Stimulated activated naive CD4-positive, alpha-beta T cell treated with Interleukin-2 at 50 U/mL for 16 hours (primary cell): ENCODE measurements at places on chromosomes 13 and 19.

- no peak for DNase-seq
Measured at GRCh38 chr19:33402421-33403220, 29.1 kb downstream of the CEBPG start.

- DNase-seq, result no peak
Measured at GRCh38 chr13:59793107-59793506, 370.6 kb downstream of the DIAPH3 start.

- no peak for DNase-seq
Measured at GRCh38 chr13:50291611-50292010, 276.4 kb downstream of the KCNRG start.

GRCh38 chr13:94028234-94028633 lies 451.2 kb downstream of the DCT start:
- DNase-seq, result no peak

DNA sequence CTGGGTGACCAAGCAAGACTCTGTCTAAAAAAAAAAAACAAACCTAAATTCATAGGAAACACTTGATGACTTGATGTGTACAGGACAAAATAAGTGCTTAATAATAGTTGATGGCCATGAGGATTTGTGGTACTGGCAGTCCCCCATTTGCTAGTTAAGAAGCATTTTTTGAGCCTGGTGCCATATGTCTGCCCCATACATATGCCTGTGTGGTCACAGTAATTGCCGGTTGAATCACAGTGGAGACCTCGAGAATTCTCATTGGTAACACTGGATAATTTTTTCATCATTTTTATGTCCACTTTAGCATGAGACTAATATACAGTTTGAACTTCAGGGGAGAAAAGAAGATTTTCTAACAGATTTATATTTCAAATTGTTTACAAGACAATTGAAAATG lies 79.2 kb downstream of the LRCH1 start:
- DNase-seq, result no peak

GRCh38 chr13:110329798-110330461 lies 22.8 kb downstream of the COL4A2 start:
- no peak for DNase-seq

- DNase-seq, result no peak
Measured at GRCh38 chr13:25217023-25217885, 45.2 kb upstream of the AMER2 start.

DNA sequence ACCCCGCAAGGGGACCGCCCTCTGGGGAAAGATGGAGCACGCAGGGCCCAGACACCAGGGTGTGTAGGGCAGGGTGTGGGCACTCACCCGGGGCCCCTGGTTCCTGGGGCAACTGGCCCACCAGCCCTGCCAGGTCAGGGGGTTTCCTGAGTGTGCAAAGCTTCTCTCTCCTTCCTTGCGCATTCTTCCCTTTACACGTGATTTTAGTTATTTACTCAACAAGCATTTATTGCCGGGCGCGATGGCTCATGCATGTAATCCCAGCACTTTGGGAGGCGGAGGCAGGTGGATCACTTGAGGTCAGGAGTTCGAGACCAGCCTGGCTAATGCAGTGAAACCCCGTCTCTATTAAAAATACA lies 20.4 kb downstream of the PRR36 start:
- no peak for DNase-seq

DNA sequence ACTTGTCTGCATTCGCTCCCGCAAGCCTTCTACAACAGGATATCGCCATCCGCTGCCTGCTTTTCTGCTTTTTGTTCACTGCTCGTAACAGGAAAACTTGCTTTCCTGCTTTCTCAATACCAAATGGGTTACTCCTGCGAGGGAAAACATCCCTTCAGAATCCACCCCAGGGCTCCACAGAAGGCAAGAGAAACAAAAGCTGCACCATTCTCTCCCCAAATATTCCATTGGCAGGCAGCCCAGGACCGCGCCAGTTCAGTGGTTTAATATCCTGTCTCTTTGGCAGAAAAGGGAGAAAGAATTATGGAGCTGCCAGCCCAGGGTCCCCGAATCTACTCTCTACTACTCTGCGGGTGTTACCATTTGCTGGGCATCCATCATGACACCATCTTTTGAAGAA lies 84.7 kb upstream of the DOCK9 start:
- no peak for DNase-seq

DNA sequence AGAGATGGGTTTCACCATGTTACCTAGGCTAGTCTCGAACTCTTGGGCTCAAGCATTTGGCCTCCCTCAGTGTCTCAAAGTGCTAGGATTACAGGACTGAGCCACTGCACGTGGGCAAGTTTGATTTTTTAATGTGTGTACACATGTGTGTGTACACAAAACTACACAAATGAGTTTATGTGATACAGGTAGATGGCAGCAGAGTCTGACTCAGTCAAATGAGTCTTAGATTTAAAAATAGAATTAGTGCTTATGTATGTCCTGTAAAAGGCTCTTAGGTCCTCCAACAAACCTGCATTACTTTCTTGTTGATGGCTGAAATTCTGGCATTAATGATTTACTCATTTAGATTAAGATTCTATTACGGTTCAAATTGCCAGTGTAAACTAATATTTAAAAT lies 293.7 kb downstream of the PCDH17 start:
- DNase-seq, result no peak

DNA sequence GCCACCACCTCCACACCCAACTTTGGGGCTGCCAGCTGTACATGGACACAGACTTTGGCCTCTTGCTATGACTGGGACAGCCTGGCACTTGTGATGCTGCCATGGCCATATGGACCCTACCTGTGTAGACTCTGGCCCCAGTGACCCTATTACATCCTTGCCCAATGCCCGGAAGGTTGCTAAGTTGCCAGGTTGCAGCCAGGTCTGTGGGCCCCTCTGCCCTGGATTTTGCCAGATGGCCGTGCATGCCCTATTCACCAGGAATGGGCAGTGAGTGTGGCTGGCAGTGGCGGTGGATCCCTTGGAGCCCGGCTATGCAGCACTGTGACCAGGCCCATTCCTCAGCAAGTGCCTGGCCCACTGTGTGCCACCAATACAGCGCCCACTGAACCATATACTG lies 8.9 kb upstream of the SDHAF1 start:
- DNase-seq, result no peak
